ENCODE measurements at places on chromosomes 5 and 9.

DNA sequence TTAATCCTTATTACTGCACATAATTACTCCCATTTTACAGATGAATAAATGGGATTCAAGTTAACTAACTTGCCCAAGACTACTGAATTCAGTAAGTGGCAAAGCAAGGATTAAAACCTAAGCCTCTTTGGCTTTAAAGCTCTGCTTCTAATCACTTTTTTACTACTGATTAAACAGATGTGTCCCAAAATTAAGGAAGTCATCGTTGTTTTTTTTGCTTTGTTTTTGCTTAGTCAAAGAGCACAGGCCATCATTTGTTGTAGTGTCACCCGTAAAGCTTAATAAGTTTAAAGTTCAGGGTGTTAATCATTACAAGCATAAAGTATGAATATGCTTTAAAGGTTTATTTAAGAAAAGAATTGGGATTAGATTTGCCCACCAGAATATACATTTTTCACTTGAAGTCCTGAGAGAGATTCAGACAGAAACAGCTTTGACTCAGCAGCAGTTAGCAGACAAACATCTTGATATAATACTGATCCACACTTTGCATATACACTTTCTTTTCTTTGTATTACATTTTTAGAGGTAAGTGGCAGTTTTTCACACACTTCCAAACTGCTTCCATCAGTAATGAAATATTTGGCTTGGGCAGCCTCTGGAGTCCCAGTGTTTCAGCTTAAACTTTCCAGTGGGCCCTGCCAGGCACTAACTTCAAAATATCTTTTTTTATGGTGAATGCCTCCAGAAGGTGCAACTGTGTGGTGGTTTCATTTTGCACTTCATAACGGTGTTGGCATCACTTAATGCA is 52.7 kb downstream of the PIK3R1 start:
- DNase-seq, result no peak

GRCh38 chr9:21070171-21070571 is 7.6 kb downstream of the IFNB1 start:
- peak; percentile 41 for DNase-seq

- DNase-seq, result no peak
Observed at GRCh38 chr5:109654455-109654854, 35.3 kb upstream of the MAN2A1 start.

GRCh38 chr5:101561018-101561417 is 657.9 kb upstream of the ST8SIA4 start:
- no peak for DNase-seq

GRCh38 chr9:124514125-124514524 is 6.9 kb upstream of the NR5A1 start:
- no peak for DNase-seq

DNA sequence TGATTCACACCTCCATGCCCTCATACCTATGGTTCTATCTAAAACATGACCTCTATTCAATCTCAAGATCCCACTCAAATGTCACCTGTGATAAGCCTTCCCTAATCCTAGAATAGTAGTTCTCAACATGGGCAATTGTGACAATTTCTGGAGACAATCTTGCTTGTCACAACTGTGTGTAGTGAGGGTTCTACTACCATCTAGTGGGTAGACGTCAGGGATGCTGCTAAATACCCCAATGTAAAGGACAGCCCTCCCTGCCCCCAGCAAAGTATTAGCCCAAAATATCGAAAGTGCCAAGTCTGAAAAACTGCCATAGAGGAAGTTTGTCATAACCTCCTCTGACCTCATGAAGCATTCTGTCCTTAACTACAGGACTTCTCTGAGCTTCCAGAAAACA is 32.0 kb downstream of the TBCA start:
- no peak for DNase-seq

DNA sequence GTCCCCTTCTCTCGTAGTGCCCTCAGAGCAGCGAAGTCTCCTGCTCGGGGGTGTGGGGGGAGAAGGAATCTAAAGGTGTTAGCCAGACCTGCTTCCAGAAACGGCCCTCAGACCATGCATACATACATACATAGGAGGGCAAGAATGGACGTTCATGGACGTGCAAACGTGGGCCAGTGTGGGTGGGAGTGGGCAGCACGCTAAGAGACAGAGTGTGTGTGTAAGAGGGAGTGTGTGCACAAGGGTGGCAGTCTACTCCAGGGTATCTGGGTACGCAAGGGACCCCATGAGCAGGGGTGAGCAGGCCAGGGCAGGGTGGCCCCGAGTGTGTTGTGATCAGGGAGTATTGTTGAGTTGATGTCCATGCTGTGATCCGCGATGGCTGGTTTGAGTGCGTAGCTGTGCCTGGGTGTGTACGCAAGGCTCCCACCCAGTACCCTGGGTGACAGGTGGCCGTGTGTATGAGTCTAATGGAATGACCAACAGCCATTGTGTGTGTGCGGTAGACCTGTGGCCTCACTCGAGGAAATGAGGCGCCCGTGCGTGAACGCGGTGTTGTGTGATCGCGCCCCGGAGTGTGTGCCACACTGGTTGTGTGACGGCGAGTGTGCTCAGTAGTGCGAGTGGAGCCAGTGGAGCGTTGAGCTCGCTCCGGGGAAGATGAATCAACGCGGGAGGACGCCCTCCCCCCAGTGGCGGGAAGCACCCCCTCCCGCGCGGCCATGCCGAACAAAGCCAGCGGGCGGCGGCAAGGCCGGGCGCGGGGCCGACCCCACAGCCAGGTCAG is 826 bp downstream of the GPRIN1 start:
- DNase-seq, result no peak

DNA sequence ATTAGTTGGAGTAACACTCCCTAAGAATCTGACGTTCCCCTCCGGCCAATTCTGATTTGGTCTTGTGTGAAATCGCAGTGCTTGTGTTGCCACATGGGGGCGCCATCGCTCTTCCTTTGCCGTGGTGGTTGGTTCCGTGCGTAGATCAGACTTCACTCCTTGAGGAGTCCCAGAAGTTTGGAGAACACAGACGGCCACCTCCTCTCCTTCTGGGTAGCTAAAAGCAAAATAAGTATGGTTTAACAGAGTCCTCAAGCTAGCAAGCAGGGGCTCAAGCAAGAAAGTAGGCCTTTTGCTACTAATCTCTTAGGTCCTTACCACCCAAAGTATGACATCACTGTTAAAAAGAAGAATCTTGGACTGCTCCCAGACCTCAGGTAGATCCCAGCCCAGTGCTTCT is 59.5 kb downstream of the HSPA4 start:
- peak; percentile 88 for DNase-seq

- DNase-seq, result no peak
Observed at GRCh38 chr5:16794269-16794913, 141.7 kb downstream of the MYO10 start.

GRCh38 chr5:179207920-179208705 is 137.1 kb downstream of the ADAMTS2 start:
- DNase-seq, result no peak

- no peak for DNase-seq
Observed at GRCh38 chr9:99916650-99917049, 10.2 kb downstream of the STX17 start.

DNA sequence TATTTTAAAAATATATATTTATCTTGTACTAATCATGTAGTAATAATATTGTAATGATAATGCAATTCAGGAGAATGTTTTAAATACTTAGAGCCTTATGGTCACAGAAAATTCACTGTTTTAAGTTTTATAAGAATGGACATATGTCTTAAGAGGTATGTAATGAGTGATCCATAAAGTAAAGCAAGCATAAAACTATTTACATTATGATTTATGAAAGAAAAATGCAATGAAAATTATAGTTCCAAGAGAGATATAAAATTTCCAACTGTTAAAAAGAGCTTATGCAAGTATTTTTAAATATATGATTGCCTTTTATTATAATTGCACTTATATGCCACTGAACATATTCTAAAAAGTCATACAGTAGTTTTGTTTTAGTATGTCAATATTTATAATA is 157.5 kb upstream of the TARS1 start:
- DNase-seq, result no peak

DNA sequence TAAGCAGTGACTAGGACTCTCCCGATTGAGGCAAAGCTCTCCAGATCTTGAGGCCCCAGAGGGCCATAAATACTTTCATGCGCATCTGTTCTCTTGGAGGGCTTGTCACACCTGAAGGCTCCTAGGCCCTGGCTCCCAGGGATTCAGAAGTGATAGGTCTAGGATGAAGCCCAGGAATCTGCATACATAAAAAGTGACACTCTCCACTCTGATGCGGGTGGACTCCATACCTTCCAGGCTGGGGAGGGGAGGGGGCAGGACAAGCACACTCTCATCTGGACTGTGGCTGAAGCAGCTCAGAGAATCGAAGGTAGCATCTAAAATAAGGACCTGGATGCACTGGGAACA is 9.1 kb upstream of the CYSTM1 start:
- DNase-seq, result no peak

DNA sequence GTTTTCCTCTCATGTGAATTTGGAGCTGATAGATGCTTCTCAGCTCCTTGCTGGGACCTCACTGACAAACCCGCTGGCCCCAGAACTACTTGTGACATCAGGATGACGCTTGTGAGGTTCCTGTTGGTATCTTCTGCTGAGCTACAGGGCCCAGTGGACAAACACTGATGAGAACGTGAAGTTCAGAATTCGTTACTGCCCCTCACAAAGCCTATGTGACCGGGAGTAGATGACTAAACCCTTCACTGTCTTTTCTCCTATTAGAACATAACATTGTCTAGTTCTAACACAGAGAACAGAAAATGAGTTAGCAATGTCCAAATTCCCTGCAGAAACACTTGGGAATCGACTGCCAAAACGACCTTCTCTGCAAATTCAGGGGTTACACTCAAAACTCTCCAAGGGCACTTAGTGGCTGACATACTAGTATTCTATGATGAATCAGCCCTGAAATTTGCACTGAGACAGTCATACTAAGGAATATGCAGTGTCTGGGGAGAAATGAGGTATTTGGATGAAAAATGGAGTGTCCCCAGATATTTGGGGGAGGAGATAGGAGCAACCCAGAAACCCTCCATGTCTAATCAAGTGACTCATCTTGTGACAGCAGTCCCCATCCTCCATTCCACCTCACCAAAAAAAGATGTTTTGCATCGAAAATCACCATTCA is 143.2 kb upstream of the TRIM32 start:
- no peak for DNase-seq

- no peak for DNase-seq
Observed at GRCh38 chr5:67536866-67537265, 340.3 kb upstream of the CD180 start.

- peak; percentile 39 for DNase-seq
Observed at GRCh38 chr5:163564321-163564938, 59.0 kb downstream of the MAT2B start.

DNA sequence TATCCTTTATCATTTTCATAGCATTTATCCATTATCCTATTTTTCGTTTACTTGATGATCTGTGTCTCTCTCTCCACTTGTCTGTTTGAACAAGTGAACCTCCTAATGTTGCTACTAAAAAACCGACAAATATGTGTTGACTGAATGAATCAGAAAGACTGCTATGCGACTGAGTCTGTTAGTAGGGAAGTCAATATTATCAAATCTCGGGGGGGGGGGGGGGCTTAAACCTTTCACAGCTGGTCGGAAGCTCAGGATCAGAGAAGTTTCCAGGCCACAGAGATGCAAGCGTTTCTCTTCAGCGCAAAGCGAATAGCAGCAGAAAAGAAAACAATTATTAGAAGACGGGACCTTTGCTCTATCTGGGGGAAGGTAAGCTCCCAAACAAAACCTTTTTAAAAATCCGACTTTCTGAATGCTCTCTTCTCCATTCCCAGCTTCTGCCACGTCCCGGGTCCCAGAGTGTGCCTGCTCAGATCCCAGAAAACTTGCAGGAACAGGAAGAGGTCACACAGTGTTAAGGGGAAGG is 412 bp downstream of the RIOK2 start:
- DNase-seq, result no peak

- DNase-seq, result no peak
Observed at GRCh38 chr5:129082225-129083136, 12.1 kb upstream of the ISOC1 start.

GRCh38 chr9:18261181-18261580 is 212.8 kb upstream of the ADAMTSL1 start:
- no peak for DNase-seq

GRCh38 chr5:124264499-124264898 is 481.9 kb downstream of the ZNF608 start:
- no peak for DNase-seq

- DNase-seq, result no peak
Observed at GRCh38 chr5:176816043-176816745, 5.8 kb downstream of the UNC5A start.

- DNase-seq, result no peak
Observed at GRCh38 chr5:107538331-107538730, 132.4 kb downstream of the EFNA5 start.

DNA sequence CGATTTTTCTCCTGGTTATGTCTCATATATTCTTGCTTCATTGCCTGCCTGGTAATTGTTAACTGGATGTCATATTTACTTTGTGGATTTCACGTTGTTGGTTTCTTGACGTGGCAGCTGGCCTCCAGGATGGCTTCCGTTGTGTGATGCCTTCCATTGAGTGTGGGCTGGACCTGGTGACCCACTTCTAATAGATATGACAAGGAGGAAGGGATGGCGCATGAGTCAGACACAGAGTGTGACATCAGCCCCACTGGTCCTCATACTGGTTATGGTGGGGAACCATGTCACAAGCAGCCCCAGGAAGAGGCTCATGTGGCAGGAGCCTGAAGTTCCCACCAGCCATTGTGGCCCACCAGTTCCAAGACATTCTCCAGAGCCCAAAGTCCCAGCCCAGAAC is 6.4 kb upstream of the PAEP start:
- DNase-seq, result no peak

DNA sequence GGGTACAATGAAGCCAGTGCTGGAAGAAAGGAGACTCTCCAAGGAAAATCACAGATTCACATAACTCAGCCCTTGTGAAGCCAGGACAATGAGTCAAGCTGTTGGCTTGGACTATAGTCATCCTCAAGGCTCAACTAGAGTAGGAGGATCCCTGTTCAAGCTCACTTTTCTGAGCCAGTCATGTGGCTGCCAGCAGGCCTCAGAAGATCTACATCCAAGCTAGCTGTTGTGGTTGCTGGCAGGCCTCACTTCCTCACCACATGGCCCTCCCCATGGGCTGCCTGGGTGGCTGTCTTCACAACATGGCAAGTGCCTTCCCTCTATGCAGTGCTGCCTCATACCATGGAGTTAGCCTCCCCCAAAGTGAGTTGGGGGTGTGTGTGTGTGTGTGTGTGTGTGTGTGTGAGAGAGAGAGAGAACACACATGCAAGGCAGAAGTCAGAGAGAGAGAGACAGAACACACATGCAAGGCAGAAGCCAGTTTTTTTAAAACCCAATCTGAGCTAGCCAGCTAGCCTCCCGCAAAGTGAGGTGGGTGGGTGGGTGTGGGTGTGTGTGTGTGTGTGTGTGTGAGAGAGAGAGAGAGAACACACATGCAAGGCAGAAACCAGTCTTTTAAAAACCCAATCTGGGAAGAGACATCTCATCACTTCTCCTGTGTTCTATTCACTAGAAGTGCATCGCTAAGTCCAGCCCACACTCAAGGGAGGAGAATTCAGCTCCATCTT is 17.1 kb downstream of the SCAI start:
- DNase-seq, result no peak

Data from H9 (cell line).